ENCODE measurements at places on chromosomes 13 and 19. TPM values are rescaled to one million over a fixed set of nuclear protein-coding genes. Genes with fewer than 3 reads are reported as not detected.

The MAG gene
- total RNA-seq, result not detected

The SHC2 gene
- total RNA-seq, result 4.5 TPM

The LHFPL6 gene
- 26.6 TPM for total RNA-seq

The ZNF234 gene
- 7.4 TPM for total RNA-seq

The FGF14 gene
- not detected for total RNA-seq

The PBX4 gene
- total RNA-seq, result not detected

The ZNF222 gene
- 5.6 TPM for total RNA-seq

The TPTE2 gene
- not detected for total RNA-seq

The FFAR3 gene
- total RNA-seq, result not detected

The OR7A5 gene
- not detected for total RNA-seq
